Stimulated activated CD4-positive, alpha-beta T cell treated with anti-CD3 and anti-CD28 coated beads, Interleukin-15, amount 100 ng/mL, for 24 hours (primary cell): ENCODE measurements at places on chromosomes 11 and 22.
A peak's percentile ranks its signal among the peaks of the same experiment; 100 is the strongest.

DNA sequence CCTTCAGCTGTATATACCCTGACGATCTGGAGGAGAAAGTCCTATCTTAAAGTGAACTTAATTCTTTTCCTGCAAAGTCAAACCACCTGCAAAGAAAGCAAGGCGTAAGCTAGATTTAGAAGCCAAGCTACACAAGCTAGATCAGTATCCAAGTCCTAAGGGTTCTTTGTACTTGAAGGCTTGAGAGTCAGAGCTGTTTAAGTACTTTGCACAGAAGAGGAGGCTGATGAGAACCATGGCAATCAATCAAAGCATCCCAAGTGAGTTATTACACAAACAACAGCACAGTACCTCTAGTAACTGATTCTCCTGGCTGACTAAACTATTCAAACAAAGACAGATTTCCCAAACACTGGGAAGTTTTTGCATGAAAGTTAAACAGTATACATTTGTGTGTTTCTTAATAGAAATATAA lies 1.9 kb downstream of the CDON start:
- DNase-seq = no peak

- DNase-seq = no peak
Measured at GRCh38 chr11:73859671-73860070, 17.0 kb downstream of the COA4 start.

DNA sequence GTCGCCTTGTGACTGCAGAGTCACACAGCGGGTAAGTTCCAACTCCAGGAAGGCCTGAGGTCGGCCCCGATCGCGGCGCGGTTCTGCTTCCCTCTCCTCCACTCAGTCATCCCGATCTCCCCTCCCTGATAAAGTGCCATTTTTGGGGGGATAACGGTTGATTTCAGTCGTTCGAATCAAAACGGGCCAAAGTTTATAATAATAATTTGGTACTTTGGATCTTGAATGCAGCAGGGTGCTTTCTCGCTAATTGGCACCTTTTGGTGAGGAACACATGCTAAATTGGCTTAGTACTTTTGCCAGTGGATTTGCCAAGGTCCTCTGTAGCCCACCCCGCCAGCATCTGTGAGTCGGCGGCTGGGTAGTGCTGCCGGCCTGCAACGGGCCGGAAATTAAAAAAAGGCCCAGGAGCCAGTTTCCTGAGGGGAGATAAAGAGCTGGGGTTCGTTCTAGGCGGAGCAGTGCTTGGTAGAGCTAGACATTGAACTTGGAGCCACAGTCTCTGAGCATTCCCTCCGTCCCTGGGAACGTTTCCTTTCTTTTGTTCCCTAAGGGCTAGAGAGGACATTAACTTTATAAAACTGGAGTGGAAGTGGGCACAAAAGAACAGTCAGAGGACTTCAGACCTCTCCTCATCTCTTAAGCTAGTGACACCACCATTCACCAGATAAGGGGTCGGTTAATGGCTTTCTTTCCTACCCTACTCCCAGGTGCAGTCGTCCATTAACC lies 997 bp downstream of the UBE2L3 start:
- peak; percentile 47 for DNase-seq

DNA sequence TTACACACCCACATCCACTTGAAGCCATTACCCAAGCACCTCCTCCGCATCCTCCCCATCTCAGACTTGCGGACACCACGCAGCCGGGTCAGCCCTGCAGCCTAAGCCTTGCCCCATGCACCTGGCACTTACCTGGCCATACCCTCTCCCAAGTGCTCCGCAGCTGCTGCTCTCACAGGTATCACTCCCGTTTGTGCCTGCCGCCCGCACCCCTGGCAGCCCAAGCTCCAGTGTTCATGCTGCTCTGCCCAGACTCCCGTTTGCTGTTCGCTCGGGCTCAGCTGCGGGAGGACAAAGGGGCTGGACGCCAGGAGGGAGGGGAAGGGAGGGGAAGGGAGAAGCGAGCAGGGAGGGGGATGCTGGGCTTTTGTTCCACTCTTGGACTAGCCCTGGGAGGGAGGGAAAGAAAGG lies at the start of gene KLHL35:
Gene KLHL35 (minus strand): TSS at position 293 of the 411 bp plus-strand sequence. CDS start 2,574 bp downstream, outside the sequence.
- no peak for DNase-seq

GRCh38 chr11:109148669-109149068 lies 273.3 kb upstream of the C11orf87 start:
- no peak for DNase-seq
